ENCODE measurements at places on chromosomes 7 and 10. TPM values are rescaled to one million over a fixed set of nuclear protein-coding genes. Genes with fewer than 3 reads are reported as not detected.

DNA sequence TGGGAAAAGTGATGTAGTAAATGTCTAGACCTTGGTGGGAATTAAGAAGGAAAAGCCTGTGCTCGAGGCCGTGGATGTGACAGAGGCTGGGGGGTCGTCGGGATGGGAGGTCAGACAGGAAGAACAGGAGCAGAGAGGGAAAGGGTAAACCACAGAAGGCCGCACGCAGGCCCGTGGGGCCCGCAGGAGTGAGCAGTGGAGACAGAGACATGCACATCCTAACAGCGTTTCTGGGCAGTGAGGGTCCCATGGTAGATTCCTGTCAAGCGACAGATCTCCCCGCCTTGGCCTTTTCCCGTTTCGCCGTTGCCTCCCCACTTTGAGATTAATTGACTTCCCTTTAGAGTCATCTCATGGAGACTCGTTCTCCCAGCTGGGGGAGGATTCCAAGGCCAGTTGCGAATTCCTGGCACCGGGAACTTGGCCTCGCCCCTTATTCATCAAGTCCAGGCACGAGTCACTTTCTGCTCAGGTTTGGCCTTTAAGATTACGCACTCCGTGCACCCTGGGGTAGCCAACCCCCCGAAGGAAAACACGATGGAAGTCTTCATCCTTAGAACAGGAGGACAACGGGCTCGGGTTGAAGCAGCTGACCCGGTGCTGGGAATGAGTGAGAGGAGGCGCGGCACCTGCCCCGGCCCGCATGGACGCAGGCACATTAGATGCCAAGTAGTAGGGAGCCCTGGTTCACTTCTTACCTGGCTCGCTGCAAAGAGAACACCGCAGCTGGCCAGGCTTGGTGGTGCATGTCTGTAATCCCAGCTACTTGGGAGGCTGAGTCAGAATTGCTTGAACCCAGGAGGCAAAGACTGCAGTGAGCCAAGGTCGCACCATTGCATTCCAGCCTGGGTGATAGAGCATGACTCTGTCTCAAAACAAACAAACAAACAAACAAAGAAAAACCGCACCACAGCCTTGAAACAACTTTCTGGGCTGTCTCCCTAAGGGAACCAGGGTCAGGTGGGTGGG is 315.2 kb upstream of the SHH start:
- no peak overlapping the region for H3K27ac ChIP-seq
- no peak overlapping the region for H3K4me3 ChIP-seq
- no peaks in the 10 kb centered on the region for H3K36me3 ChIP-seq
- DNase-seq: no peak

- H3K27me3 ChIP-seq: no peaks in the 10 kb centered on the region
- no peaks in the 10 kb centered on the region for H3K4me1 ChIP-seq
- no peaks in the 10 kb centered on the region for H3K36me3 ChIP-seq
- no peak for DNase-seq
Observed at GRCh38 chr10:12742771-12743170, 258.7 kb downstream of the CCDC3 start.

DNA sequence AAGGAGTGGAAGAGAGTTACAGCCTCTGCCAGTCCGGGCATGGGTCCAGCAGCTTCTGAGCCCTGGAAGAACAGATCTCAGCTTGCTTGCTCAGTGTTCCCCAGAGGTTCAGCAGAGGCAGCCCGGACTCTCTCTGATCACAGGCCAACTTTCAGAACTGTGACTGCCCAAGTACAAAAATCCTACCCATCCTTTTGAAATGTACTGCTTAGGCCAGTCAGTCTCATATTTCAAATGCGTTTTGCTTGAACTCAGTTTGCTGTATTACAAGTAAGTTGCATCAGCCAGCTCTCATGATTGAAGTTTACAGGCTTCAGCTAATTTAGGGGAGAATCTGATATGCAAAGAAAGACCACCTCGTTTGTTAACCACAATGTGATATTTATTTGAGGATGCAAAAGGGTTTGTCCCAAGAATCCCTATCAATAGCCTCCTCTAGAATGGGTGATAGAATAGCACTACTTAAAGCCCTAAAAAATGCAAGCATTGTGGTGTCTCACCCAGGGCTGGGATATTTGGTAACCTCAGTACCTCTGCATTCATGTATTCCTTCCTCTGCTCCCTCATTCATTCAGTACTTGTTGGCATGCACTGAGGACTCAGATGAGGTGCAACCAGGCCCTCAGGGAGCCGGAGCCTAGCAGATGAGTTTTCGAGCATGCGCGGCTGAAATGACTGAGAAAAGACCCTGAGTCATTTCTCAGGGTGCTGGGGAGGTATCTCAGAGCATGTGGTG is 7.0 kb downstream of the AIMP2 start:
- H3K4me1 ChIP-seq: no peaks in the 10 kb centered on the region
- no peak overlapping the region for H3K4me3 ChIP-seq
- no peak overlapping the region for H3K27ac ChIP-seq
- no peaks in the 10 kb centered on the region for H3K27me3 ChIP-seq
- H3K36me3 ChIP-seq: peaks cover 85% of the 10 kb centered on the region

DNA sequence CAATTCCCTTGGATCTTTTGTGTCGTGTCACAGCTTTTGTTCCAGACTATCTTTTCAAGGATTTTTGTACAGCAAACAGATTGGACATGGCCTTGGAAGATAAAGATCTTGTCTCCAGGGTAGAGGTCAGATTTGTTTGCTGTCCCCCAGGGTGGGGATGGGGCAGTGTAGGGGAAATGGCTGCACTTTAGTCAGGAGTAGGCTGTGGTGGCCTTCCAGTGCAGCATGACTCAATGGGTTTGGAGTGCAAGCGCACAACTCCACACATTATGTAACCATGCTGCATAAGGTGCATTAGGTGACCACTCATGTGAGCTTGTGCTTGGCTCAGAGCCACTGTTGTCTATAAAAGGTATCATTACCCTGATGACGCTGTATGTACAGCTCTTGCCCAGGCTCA is 23.9 kb upstream of the ADAMTS14 start:
- H3K27ac ChIP-seq: no peak overlapping the region
- no peak overlapping the region for H3K4me3 ChIP-seq
- H3K4me1 ChIP-seq: no peaks in the 10 kb centered on the region
- peaks cover 14% of the 10 kb centered on the region for H3K36me3 ChIP-seq

TRPV6 gene
- 0.81 TPM for total RNA-seq
